ENCODE measurements at places on chromosomes 11 and 22.

DNA sequence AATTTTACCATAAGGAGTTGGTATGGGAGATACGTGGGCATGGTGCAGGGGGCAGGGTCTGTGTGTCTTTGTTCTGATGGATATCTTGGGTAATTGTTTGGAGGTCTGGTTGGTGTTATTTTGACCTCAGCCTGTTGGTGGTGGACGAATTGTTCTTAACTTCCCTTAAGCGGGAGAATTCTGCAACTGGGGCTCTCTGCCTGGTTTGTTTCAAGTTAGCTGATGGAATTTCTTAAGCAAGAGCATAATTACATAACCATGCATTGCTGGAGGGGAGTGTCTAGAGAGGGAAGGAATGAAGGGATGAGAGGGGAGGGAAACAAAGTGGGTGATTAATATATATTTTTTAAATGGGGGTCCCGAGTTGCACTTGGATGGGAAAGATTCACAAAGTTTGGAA is 908.5 kb upstream of the RAG2 start:
- no peak for DNase-seq

DNA sequence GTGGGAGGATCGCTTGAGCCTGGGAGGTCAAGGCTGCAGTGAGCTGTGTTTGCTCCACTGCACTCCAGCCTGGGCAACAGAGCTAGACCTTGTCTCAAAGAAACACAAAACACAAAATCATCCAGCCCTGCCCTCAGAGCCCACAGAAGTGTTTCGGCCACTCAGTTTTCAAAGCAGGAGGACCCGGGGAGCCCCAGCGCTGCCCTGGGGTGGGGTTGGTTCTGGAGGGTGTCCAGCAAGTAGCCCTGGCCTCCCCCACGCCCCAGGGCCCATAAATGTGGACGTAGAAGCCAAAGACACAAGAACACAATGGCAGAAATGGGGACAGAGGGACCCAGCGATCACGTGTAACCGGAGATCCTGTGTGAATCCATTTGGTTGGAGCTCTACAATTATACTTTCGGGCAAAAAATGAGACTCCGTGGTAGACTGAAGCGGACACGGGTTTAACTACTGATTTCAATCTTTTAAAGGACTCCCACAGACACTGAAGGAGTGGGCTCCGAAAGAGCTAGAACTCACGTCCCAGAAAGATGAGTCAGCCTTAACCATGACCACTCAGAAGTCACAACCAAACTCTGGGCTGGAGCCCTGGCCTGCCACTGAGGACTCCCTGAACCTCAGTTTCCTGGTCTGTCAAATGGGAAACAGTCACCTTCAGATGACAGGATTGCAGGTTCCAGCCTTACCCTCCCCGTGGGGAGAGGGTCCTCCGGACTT is 9.0 kb upstream of the CYTH4 start:
- DNase-seq: no peak

DNA sequence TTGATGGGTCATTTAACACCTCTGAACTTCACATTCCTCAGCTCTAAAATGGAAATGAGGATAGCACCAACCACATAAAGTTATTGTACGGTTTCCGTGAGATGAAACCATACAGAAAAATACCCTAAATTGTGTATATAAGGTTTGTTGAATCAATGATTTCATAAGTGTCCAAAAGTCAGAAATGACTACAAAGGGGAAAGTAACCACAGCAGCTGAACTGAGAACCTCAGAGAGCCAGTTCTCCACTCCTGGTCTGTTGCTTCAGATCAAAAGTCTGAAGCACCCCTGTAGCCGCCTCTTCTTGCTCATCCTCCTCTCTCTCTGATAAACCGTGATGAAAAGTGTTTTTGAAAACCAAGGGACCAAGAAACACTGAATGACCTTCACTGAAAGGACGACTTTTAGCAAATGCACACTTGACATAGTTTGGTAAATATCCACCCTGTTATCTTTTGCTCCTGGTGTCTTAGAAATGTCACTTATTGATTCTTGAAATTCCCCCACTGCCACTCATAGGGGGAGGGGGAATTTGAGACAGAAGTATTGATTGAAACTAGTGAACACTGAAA is 194.5 kb downstream of the NAV2 start:
- DNase-seq: no peak

GRCh38 chr22:38849811-38850210 is 6.0 kb upstream of the NPTXR start:
- DNase-seq: no peak

- DNase-seq: no peak
Measured at GRCh38 chr11:2806351-2807024, 79.1 kb downstream of the CDKN1C start.

DNA sequence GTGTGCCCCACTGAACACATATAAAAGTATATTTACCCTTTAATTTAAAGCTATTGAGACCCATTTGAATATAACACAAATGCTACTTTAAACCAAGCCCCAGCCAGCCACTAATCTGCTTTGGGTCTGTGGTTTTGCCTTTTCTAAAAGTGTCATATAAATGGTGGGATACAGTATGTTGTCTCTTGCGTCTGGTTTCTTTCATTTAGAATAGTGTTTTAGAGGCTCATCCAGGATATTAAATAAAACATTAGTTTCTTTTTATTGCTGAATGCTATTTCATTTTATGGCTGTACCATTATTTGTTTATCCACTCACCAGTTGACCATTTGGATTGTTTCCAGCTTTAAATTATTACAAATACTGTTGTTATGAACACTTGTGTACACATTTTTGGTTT is 290.5 kb upstream of the SORL1-AS1 start:
- no peak for DNase-seq

DNA sequence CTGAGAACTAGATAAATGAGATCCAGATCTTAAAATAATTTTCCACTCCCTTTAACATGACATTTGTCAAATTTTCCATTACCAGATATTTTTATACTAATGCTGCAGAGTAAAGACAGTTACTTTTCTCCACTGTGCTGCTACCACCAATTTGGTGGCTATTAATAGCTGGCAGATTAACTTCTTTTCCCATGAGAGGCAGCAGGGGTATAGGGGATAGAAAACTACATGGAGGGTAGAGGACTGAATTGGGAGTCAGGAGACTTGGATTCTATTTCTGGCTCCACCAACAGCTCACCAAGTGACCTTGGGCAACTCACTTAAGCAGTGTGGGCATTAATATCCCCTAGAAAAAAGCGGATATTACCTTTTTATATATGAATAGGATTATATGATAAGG is 69.2 kb downstream of the KIF18A start:
- DNase-seq: no peak

DNA sequence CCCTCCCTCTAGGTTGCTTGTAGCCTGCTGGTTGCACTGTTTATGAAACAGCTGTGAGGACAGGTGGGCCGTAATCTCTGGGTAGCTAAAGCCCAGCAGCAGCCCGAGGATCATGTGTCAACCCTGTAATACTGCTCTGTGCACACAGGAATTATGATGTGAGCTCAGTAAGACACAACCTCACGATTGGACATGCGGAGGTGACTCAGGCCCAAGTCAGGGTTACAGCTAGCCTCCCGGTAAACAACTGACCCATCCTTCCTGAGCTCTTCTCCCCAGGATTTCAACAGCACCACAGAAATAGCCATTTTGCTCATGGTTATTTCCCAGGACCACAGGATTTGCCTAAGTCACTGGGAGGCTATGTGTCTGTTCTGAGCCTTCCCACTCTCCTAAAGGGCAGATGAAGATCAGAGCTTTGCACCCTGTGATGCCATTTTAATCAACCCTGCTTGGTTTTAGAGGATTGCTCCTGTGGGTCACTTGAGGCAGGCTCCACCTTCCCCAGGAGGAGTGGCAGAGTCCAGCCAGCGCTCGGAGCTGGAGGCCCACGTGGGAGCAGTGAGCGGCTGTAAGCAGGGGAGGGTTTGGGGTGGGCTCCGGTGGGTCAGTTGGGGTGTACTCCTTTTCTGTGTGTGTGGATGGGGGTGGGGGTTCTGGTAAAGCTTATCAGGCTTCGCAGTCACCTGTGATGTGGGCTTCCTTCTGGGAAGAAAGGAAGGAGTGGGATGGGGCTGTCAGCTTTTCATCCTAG is at the start of gene AMPD3:
TSS of gene AMPD3 (plus strand) at position 387 of the 754 bp plus-strand sequence. CDS start 6,256 bp downstream, outside the sequence.
- DNase-seq: no peak
